ENCODE measurements at places on chromosomes 3 and 15. TPM values are rescaled to one million over a fixed set of nuclear protein-coding genes. Genes with fewer than 3 reads are reported as not detected.

DNA sequence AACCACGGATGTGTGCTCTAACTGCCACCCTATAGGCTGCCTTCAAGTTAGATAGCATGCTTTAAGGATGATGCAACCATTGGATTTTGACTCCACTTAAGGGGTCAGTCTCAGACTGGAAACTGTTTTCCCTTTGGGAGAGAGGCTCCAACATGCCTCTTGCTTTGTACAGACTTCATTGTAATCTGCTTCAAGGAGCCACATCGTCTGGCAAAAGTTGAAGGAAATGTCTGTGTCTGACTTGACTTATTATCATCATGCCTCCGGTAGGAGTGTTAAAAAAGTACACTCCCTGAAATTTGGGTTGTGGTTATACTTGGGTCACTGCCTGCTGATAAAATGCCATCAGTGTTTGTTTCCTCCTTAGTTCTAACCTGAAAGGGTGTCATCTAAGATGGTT lies 245.4 kb upstream of the CDIN1 start:
- DNase-seq = no peak
- no peaks in the 10 kb centered on the region for H3K4me1 ChIP-seq
- H3K4me3 ChIP-seq = no peak overlapping the region
- H3K36me3 ChIP-seq = no peaks in the 10 kb centered on the region
- no peaks in the 10 kb centered on the region for H3K27me3 ChIP-seq

DNA sequence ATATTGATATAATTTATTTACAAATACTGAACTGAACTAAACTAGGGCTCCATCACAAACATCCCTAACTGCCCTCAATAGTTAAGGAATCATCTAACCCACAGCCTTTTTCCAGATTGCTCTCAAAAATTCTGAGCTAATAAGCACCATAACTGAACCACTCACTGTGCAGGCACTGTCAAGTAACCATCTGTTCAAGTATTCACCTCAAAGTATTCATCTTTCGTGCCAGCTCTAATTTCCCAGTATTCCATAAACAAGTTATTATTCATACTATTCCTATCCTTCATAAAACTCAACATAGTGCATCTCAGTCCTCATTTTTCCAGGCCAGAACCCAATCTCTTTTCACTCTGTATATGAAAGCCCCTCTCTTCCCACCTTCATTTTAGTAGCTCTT lies 41.1 kb downstream of the THBS1 start:
- no peak overlapping the region for H3K27ac ChIP-seq
- peaks cover 48% of the 10 kb centered on the region for H3K4me1 ChIP-seq
- H3K27me3 ChIP-seq = peaks cover 2% of the 10 kb centered on the region
- peaks cover 18% of the 10 kb centered on the region for H3K36me3 ChIP-seq

DNA sequence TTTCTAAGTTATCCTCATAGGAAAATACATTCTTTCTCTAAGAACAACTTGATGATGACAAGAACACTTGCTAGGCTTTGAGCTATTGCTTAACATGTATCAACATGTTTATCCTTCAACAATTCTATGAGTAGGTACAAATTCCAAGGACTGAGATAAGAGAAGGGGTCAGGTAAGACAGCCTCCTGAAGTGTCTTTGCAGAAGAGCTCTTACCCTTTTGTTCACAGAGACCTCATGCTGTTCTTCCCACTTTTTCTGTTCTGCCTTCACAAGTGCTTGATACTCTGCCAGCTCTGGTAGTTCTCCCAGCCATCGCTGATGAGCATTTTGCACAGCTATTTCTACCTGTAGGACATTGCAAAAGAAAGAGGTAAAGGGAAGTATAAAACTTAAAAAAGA lies 50.9 kb downstream of the CEP152 start:
- H3K27ac ChIP-seq = no peak overlapping the region
- no peaks in the 10 kb centered on the region for H3K27me3 ChIP-seq
- peaks cover 38% of the 10 kb centered on the region for H3K36me3 ChIP-seq
- DNase-seq = no peak

DNA sequence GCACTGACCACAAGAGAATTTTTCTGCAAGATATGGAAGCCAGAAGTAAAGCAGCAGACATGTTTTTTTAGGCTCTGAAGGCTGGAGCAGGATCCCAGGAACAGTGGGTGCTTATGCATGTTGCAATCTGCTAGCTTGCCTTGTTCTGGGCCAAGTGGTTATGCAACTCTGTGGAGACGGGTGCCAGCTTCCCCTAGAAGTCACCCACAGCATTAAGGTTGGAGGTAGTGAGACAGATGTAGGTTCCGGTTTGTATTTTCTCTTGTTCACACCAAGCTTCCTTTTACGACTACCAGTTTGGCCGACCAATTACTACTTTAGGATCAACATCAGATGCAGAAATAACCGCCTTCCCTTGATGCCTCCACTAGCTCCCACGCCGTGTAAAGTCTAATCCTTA lies 11.1 kb downstream of the DPH3 start:
- H3K27me3 ChIP-seq = no peaks in the 10 kb centered on the region
- H3K36me3 ChIP-seq = peaks cover 2% of the 10 kb centered on the region
- no peak overlapping the region for H3K4me3 ChIP-seq
- no peak overlapping the region for H3K27ac ChIP-seq
- peaks cover 20% of the 10 kb centered on the region for H3K4me1 ChIP-seq

DNA sequence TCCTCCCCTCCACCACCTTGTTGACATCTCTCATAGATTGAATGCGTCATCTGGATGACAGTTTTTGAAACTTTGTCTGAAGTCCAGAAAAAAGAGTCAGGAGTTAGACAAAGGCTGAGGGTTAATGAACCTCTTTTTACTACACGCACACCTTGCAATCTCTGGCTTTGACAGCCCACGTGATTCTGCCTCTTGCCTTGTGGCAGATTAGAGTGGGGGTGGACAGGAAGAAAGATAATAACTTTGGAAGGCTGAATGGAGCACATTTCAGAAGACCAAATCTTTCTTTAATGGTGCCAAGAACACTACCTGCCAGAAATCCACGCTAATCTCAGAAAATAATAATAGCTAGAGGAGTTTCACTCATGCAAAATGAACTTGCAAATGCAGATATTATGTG lies 327.9 kb upstream of the TRIM42 start:
- H3K4me1 ChIP-seq = no peaks in the 10 kb centered on the region
- no peak overlapping the region for H3K4me3 ChIP-seq
- no peak for DNase-seq
- no peaks in the 10 kb centered on the region for H3K36me3 ChIP-seq

The SAMD7 gene
- total RNA-seq = not detected

The GOLGA8G gene
- total RNA-seq = not detected

The ABHD5 gene
- 19.5 TPM for total RNA-seq

The CPLX3 gene
- total RNA-seq = 0.09 TPM

All from activated CD4-positive, alpha-beta T cell treated with anti-CD3 and anti-CD28 coated beads, Interleukin-2, amount 10 ng/mL, durations not matched to agents 24 days and 14 days (primary cell).